ENCODE measurements at places on chromosomes 3 and 15.
A peak's percentile ranks its signal among the peaks of the same experiment; 100 is the strongest.

GRCh38 chr15:42576040-42576594, 711 bp downstream of the STARD9 start:
- DNase-seq = no peak

- DNase-seq = no peak
Observed at GRCh38 chr3:151911462-151911861, 38.0 kb downstream of the SUCNR1 start.

DNA sequence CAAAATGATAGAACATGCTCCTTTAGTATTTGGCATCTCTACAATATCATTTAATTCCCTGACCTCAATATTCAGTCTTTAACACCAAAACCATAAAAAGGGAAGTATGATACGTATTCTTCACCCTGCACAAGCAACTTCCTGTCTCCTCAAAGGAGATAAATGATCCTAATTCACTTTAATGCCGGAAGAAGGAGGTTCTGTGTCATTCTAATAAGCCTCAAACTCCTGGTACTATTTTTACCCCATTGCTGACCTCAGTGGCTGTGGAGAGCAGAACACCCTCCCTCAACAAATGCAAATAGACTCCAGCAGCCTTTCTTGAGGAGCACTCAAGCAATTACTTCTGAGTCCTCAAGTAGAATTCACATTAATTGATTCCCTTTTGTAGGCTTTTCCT, 173.3 kb downstream of the TMEM108 start:
- DNase-seq = peak; percentile 14

DNA sequence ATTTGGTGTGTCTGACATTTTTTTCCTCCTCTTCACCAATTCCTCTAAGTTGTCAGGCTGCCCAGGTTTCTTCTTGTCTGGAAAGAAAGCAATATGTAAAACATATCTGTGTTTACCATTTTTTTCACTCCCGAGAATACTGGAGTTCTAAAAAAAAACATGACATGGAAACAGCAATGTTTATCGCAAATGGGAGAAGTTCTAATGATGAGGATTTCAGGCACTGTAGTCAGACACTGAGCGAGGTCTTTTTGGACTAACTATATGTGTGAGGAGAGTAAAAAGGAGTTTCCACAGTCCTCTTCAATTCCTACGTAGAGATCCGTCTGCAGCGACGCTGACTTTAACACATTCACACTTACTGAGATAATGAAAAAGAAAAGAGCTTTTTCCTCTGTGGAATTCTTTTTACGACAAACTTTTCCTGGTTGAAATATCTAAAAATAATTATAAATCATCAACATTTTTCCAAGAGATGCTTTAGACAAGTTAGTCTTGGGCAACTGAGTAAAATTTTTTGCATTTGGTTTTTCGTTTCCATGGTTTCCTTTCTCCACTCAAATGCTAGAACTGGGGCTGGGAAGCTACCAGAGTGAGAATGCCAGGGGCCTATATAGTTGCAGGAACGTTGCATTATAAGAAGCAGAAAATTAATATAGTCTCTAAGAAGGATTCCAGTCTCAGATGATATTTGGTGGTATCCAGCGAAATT, 8.4 kb upstream of the SETMAR start:
- no peak for DNase-seq

DNA sequence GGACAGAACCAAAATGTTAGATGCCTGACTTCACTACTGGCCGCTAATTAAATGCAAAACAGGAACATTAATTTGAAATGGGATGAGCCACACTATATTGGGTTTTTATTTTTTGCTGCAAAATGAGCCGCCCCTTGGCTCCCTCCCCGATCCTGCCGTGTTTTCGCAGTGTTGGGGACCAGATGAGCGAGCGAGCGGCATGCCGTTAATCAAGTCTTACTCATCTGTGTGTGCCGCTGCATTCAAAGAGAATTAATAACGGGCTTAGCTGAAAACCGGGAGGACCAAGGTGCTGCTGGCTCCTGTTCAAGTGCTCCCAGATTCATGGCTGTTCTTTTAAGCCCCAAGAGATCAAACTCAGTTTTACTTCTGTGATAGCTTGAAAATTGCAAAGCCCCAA, 20.0 kb downstream of the TAFA4 start:
- no peak for DNase-seq

Data from activated CD4-positive, alpha-beta T cell treated with anti-CD3 and anti-CD28 coated beads, Interleukin-2, Interleukin-6, amounts not matched to agents 100 ng/mL and 50 ng/mL, durations not matched to agents 16 hours and 8 hours (primary cell).